ENCODE measurements at places on chromosomes 7 and 10.

- no peak for DNase-seq
Observed at GRCh38 chr10:68178592-68178991, 53.3 kb downstream of the ATOH7 start.

GRCh38 chr7:138890499-138891445 is 90.4 kb downstream of the KIAA1549 start:
- no peak for DNase-seq

DNA sequence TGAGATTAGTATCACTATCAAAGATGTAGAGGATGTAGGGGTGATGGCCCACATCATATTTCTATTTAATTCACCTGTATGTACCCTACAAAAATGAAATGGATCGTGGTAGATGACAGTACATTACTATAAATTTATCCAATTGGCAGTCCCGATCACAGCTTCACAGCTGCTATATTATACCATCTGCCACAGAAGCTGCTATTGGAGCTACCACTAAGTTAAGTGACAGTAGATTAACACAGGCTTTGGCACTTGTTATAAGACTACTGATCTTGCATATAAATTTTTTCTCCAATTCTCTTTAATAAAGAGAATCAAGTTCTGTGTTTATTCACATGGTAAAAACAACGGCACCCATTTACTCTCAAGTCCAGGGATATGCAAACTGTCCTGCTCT is 24.9 kb upstream of the MAGI2 start:
- no peak for DNase-seq

GRCh38 chr7:155648752-155649339 is 4.4 kb downstream of the RBM33 start:
- no peak for DNase-seq

DNA sequence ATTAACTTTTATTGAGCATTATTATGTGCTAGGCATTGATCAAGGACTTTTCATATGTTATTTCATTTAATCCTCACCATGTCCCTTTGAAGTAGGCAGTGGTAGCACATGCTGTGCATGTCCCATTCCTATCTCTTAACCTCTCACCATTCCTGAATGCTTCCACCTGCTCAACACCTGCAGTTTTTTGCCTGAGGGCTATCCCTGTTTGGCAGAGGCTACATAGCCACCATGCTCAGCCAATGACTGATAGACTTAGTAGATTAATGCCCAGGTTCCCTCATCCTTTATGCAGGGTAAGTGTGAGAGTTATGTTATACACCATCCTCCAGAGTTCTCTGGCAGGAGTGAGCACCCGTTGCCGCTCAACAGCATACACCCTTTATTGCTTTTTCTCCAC is 387.8 kb downstream of the BBS9 start:
- no peak for DNase-seq

GRCh38 chr10:129645487-129645886 is 178.4 kb downstream of the MGMT start:
- no peak for DNase-seq

DNA sequence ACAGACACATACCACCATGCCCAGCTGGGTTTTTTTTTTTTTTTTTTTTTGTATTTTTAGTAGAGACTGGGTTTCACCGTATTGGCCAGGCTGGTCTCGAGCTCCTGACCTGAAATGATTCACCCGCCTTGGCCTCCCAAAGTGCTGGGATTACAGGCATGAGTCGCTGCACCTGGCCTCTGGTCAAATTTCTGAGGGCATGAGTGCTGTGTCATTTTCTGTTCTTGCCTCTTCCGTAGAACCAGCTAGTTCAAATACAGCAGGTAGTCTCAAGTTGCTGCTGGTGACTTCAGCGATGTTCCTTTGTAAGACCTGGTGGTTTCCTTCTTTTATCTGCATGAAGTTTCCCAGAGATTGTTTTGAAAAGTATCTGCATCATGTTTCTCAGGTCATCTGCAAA is 134.8 kb upstream of the SHH start:
- no peak for DNase-seq

- no peak for DNase-seq
Observed at GRCh38 chr10:5571826-5572225, 47.1 kb downstream of the CALML3 start.

GRCh38 chr10:29240986-29241660 is 47.7 kb upstream of the LYZL1 start:
- DNase-seq: no peak

DNA sequence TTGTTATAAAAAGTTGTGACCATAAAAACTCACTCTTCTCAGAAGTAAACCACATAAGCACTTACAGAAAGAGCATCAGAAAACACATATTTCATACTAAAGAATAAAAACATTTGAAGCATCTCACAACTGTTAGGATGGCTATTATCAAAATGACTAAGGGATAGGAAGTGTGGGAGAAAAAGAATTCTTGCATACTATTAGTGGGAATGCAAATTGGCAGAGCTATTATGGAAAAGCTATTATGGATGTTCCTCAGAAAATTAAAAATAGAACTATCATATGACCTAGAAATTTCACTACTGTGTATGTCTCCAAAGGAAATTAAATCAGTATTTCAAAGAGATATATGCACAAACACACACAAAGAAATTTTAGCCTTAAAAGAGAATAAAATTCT is 25.2 kb upstream of the POT1 start:
- DNase-seq: no peak

DNA sequence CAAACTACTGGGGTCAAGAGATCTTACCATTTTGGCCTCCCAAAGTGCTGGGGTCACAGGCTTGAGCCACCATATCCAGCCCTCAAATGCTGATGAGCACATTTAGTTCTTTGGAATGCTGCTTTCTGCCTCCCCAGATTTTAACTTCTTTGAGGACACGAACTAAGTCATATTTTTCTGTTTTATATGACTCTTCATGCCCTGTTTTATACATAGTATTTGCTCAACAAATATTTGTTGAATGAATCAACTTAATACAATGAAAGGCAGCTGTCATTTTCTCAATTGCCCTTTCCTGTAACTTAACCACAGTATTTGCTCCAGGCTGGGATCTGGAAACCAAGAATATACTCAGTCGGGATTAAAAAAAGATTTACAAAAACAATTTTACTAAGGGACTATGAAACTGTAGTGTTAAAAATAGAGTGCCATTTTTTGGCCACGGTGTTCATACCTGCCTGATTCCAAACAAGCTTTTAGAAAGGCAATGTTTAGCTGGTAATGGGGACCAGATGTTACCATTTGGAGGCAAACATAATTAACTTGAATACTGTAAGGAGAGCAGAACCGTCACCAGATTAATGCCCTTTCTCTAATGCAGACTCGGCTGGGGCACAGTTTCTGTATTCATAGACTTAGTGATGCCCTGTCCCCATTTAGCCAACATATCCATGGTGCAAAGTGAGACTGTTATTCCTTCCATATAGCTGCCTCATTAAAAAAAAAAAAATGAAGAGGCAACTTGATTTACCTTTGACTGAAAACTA is 117.6 kb downstream of the NRP1 start:
- no peak for DNase-seq

DNA sequence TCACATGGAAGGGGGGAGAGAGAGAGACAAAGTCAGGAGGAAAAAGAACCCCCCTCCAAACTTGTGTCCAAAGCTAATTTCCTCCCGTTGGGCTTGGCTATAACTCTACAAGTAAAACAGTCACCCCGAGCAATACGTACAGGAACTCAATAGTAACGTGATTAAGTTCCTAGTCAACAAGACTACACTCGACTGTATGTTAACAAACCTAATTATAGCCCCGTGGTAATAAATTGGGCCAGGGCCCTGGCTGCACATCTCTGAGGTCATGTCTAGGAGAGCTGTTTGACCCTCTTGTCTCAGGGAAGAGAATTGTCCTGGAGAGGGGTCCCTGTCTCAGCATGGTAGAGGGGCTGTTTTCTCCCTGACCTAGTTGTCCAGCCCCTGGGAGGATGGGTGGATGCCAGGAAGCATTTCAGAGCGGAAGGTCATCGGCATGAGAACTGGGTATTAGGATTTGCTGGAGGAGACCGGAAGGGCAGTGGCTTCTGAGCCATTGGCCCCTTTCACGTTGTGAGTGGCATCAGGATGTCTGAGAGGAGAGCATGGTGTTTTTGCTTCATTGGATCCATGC is 60.2 kb upstream of the COMTD1 start:
- DNase-seq: no peak

- DNase-seq: no peak
Observed at GRCh38 chr10:104076743-104077160, 8.9 kb downstream of the COL17A1 start.

DNA sequence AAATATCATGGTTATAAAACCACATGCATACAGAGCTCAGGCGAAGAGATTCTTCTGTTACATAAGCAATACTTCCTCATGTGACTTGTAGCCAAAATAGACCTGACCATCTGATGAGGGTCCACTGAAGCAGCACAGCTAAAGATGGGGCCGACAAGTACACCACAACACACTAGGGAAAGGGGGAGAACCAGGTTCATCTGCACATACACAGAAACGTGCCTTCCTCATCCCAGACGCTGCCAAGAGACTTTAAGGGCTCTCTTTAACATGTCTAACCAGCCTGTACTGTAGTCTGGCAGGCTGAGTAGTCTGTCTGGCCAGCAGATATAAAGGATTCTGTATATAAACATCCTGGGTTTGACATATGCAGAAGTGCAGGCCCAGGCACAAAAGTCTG is 30.3 kb downstream of the ERCC6 start:
- no peak for DNase-seq

GRCh38 chr10:92886334-92886961 is 38.1 kb downstream of the EXOC6 start:
- DNase-seq: no peak

DNA sequence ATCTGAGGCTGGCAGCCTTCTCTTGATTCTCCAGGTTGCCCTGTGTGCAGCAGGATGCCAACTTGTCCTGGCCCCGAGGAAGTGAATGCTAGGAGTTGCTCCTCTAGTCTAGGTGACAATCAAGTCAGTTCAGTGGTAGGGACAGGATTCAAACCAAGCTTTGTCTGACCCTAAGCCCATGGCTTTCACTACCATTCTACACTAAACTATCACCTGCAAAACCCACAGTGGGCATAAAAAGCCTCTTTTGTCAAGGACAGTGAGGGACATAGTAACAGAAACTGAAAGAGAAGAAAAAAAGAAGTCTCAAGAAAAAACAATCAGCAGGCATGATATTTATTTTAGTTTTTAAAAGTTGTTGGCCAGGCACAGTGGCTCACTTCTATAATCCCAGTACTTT is 33.5 kb downstream of the KCNMA1 start:
- no peak for DNase-seq

All from AG04449 (cell line).